ENCODE measurements at places on chromosomes 2 and 18. TPM values are rescaled to one million over a fixed set of nuclear protein-coding genes. Genes with fewer than 3 reads are reported as not detected.

Gene HK2
- total RNA-seq, result 120 TPM

Gene COLEC11
- total RNA-seq, result 0.47 TPM

Gene EPB41L3
- 1.5 TPM for total RNA-seq

DNA sequence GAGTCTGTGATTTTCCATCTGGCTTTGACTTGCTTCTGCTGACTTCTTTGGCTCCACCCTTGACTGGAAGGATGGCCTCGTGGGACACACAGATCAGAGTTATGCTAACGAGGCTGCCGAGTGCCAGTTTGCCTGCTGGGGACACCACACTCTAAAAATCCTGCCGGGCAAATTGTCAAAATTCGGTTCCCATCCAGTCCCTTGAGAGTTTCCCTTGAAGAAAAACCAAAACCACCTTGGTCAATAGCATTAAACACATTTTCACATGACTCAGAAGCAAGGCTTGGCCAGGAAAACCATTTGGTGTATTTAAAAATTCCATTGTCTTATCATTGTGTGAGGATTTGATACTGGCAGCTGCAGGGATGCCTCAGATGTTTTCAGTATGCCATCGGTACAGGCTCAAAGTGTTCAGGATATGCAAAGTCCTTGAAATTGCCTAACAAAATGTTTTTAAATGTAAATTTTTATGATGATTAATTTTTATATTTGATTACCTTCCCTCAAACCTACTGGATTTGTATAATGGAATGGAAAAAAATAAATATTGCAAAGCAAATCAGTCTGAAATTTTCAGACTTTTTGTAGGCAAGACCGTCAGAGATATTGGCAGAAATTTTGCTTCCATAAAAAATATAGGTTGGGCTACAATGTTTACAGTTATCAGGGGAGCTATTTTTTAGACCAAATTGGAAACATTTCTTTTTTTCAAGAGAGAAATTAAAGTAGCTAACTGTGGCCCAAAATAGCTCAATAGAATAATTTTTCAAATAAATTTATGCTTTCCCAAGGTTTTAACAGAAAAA, 41.6 kb downstream of the KCNE4 start:
- no peaks in the 10 kb centered on the region for H3K4me1 ChIP-seq
- H3K27ac ChIP-seq, result no peak overlapping the region
- no peaks in the 10 kb centered on the region for H3K36me3 ChIP-seq

GRCh38 chr2:234913208-234913626, 38.6 kb upstream of the SH3BP4 start:
- H3K4me3 ChIP-seq, result no peak overlapping the region
- no peak for DNase-seq
- H3K36me3 ChIP-seq, result no peaks in the 10 kb centered on the region
- peaks cover 2% of the 10 kb centered on the region for H3K4me1 ChIP-seq
- peaks cover 2% of the 10 kb centered on the region for H3K27me3 ChIP-seq

- no peak overlapping the region for H3K4me3 ChIP-seq
- no peak for DNase-seq
- H3K4me1 ChIP-seq, result no peaks in the 10 kb centered on the region
- no peak overlapping the region for H3K27ac ChIP-seq
- no peaks in the 10 kb centered on the region for H3K27me3 ChIP-seq
- no peaks in the 10 kb centered on the region for H3K36me3 ChIP-seq
Observed at GRCh38 chr2:211435331-211435730, 878.9 kb downstream of the CPS1 start.

DNA sequence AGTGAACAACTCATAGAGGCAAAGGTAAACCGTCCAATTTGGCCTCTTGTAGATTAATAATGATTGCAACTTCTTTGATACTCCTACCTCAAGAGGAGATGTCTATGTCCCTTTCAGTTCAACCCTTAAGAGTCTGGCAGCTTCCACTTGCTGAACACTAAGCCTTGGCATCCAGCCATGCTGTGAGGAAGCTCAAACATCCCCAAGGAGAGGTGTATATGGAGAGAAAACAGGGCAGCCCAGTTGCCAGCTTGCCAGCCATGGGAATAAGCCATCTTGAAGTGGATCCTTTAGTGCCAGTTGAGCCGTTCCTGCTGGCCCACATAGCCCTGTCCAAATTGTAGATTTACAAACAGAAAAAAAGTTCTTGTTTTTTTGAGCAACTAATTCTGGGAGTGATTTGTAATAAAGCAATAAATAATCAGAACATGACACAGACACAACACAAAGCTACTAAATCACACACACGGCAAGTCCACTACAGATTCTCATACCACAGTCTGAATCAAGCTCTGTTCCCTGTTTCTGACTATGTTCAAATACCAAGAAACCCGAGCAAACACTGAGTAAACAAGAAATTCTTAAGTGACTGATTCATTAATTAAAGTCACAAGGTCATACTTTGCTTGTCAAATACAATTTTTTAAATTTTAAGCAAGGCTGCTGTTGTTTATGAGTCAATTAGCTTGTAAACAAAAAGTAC, 96.1 kb downstream of the PID1 start:
- H3K36me3 ChIP-seq, result no peaks in the 10 kb centered on the region
- H3K4me3 ChIP-seq, result no peak overlapping the region
- H3K27ac ChIP-seq, result no peak overlapping the region
- no peaks in the 10 kb centered on the region for H3K4me1 ChIP-seq
- no peaks in the 10 kb centered on the region for H3K27me3 ChIP-seq

DNA sequence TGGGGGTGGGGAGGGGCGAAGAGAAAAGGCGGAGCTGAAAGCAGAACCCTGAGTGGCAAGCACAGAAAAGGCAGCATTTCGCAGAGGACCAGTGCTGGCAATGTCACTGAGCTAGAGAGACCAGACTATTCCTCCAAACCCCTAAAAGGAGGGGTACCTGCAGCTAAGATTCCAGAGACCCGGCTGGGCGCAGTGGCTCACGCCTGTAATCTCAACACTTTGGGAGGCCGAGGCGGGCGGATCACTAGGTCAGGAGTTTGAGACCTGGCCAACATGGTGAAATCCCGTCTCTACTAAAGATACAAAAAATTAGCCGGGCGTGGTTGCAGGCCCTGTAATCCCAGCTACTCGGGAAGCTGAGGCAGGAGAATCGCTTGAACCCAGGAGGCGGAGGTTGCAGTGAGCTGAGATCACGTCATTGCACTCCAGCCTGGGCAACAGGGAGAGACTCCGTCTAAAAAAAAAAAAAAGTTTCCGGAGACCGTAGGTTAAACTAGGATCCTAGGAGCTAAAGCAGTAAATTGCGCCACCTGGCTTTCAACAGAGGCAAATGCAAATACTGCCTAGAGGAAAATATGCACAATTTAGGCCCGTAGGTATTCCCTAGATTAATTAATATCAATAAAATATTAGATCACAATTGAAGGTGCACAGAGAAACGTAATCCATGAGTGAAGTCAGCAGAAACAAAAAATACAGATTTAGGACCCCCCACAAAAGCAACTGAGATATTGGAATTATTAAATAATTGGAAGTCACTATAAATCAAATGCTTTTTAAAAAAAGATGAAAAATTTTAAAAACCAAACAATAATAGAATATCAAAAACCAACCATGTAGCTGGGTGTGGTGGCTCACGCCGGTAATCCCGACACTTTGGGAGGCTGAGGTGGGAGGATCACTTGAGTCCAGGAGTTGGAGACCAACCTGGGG, 4.9 kb downstream of the UCN start:
- peak; percentile 85 for DNase-seq
- H3K4me1 ChIP-seq, result peaks cover 5% of the 10 kb centered on the region
- H3K36me3 ChIP-seq, result no peaks in the 10 kb centered on the region
- no peak overlapping the region for H3K27ac ChIP-seq
- peak overlapping the region; percentile 71 for H3K4me3 ChIP-seq

DNA sequence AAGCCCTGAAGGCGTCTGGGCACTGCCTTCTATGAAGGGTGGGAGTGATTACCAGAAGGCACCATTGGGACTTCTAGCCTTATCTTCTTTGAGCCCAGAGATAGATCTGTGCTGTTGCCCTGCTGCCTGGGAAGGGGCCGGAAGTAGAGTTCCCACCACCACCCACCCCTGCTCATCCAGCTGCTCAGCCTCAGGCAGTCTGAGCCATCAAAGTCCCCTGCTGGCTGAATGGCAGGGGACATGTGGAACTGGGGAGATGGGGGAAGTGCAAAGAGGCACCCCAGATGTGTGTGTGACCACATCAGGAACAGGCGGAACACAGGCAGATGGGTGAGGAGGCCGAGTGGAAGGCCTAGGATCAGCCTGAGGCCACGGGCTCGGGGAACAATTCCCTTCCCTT, 3.3 kb upstream of the WNT10A start:
- H3K4me3 ChIP-seq, result no peak overlapping the region
- H3K27ac ChIP-seq, result no peak overlapping the region
- DNase-seq, result no peak
- H3K27me3 ChIP-seq, result peaks cover 70% of the 10 kb centered on the region
- peaks cover 27% of the 10 kb centered on the region for H3K4me1 ChIP-seq

DNA sequence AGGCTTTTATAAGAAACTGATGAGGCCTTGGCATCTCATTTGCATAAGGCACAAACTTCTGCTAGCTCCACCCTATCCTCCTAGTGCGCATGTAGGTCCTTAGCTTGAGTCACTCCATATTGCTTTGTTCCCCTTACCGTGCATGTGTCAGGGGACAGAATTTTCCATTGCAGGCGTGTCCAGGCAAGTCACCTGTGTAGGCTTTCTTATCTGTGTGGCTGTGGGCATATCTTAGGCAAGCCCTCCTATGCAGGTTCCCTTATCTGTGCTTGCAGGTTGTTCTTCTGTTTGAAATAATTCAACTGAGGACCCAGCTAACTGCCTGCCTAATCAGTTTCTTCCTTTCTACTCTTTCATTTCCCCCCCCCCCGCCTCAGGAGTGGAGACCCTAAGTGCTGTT, 63.3 kb upstream of the CDCA7 start:
- DNase-seq, result no peak
- H3K4me3 ChIP-seq, result no peak overlapping the region
- peaks cover 2% of the 10 kb centered on the region for H3K27me3 ChIP-seq
- peaks cover 5% of the 10 kb centered on the region for H3K4me1 ChIP-seq
- no peak overlapping the region for H3K27ac ChIP-seq

DNA sequence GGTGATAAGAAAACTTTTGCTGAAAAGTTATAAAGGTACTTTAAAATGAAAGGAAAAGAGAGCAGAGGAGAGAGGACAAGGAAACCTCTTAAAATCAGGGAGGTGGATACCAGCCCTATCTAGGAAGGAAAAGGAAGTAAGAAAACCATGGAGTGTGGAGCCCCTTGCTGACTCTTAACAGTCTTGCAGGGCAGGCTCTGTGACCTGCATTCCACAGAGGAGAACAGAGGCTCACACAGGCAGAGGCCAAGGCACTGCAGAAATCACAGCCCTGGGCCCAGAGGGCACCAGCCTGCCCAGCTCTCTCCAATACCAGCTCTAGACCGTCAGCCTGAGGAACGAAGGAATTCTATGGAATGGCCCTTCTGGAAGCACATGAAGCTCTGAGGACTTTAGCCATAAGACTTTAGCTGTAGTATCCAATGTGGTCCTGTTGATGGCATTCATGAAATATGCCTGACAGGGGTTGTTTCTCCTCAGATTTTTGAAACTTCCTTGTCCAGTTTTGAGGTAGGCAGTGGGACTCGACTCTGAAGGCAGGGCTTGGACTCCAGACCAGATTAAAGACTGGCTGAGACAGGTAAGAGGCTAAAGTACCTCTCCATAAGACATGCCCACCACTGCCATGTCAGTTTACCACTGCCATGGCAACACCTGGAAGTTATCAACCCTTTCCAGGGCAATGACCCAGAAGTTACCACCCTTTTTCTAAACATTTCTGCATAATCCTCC, 216.3 kb downstream of the ANAPC1 start:
- no peak for DNase-seq
- H3K27ac ChIP-seq, result no peak overlapping the region
- peaks cover 17% of the 10 kb centered on the region for H3K4me1 ChIP-seq
- peaks cover 23% of the 10 kb centered on the region for H3K27me3 ChIP-seq
- H3K36me3 ChIP-seq, result no peaks in the 10 kb centered on the region

Gene DAPL1
- total RNA-seq, result not detected

Gene CFLAR
- 415 TPM for total RNA-seq

GRCh38 chr2:142892715-142893114, 15.3 kb downstream of the KYNU start:
- DNase-seq, result no peak
- no peak overlapping the region for H3K4me3 ChIP-seq
- H3K4me1 ChIP-seq, result no peaks in the 10 kb centered on the region
- H3K27ac ChIP-seq, result no peak overlapping the region
- H3K27me3 ChIP-seq, result peaks cover 3% of the 10 kb centered on the region

- H3K27me3 ChIP-seq, result no peaks in the 10 kb centered on the region
- DNase-seq, result no peak
- peaks cover 32% of the 10 kb centered on the region for H3K36me3 ChIP-seq
- H3K27ac ChIP-seq, result no peak overlapping the region
- no peak overlapping the region for H3K4me3 ChIP-seq
- H3K4me1 ChIP-seq, result peaks cover 5% of the 10 kb centered on the region
Observed at GRCh38 chr2:233832869-233833311, 21.4 kb downstream of the HJURP start.

DNA sequence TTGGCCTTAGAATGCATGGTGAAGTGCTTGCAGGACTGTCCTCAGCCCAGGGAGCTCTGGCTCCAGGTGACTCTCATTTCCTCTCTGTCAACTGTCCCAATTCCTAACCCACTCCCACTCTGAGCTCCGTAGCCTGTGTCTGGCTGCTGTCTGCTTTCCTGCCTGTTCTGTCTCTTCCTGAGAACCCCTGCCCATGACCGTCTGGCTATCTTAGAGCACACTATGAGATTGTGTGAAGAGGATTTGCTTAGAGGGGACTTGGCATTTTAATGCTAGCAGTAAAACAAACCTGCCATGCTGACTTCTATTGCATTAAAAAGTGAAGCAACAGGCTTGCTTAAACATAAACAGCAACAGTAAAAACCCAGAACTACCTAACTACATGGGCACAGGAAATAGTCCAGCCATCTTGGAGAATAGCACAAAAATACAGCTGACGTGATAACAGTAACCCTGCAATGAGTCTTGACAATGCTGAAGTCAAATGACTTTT, 234.7 kb downstream of the PRKCE start:
- H3K36me3 ChIP-seq, result no peaks in the 10 kb centered on the region
- H3K27ac ChIP-seq, result no peak overlapping the region

DNA sequence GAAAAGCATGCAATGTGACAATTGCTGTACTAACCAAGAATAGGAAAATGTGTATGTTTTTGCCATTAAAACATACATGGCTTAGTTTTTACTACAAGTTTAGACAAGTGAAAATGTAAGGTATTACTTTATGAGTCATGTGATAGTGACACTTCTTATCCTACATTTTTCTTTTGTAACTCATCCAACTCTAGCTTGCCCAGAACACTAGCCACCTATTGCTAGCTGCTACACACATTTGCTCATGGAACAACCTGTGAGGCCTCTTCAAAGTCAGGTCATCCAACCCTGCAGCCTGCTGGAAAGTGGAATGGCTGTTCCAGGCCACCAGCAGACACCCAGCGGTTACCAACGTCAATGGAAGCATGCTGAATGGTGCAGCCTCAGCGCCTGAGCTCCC, 1043.9 kb downstream of the TMEM182 start:
- no peak overlapping the region for H3K27ac ChIP-seq
- DNase-seq, result no peak
- no peak overlapping the region for H3K4me3 ChIP-seq

Gene M1AP
- not detected for total RNA-seq

All from activated CD4-positive, alpha-beta T cell treated with anti-CD3 and anti-CD28 coated beads, Interleukin-2, amount 10 ng/mL, durations not matched to agents 24 days and 14 days (primary cell).